ENCODE measurements at places on chromosomes 5 and 9.

DNA sequence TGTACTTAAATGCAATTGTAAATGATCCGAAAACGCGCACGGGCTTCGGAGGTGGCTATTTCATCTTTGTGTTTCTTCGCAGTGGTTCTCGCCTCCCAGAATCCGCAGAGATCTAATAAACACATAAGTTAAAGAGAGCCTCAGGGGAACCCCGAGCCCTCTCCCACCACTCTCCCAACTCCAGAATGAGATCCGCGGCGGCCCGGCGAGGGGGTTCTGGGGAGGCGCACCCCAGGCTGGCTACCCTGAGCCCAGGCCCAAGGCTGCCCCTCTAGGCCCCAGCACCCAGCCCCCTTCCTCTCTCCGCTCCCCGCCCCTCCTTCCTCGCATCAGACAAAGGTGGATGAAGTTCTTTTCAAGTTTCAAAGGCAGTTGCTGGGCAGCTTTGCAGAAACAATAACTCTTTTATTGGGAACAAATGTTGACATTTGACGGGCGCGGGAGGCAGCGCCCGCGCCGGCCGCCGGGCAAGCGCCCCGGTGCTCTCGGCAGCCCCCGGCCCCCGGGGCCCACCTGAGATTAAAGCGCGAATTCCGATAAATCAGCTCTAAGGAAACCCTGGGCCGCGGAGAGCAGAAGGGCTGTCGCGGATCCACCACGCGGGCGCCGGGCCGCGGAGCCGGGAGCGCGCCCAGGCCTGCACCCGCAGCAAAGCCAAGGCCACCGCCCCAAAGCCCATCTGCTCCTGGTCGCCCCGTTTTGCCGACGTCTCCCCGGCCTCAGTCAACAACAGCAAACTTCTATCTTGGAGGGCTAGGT, 8.4 kb downstream of the IRX2 start:
- no peak for DNase-seq

DNA sequence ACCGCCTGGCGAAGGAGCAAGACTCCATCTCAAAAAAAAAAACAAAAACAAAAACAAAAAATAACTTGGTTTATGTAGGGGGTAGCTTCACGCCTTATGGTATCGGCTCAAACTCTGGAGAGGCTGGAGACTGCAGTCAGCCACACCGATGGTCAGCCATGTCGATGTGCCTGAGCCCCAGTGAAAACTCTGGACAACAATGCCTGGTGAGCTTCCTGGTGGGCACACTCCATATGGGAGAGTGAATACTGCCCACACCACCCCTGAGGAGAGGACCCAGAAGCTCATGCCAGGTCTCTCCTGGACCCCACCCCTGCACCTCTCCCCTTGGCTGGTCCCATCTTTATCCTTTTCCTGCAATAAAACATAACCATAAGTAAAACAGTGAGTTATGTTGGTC, 19.6 kb downstream of the IPPK start:
- DNase-seq, result no peak

GRCh38 chr5:172422255-172422654, 32.1 kb downstream of the SH3PXD2B start:
- no peak for DNase-seq

GRCh38 chr5:40437452-40437861, 242.3 kb upstream of the PTGER4 start:
- DNase-seq, result peak; percentile 57

GRCh38 chr9:136865768-136866103, 372 bp downstream of the EDF1 start:
- DNase-seq, result no peak

DNA sequence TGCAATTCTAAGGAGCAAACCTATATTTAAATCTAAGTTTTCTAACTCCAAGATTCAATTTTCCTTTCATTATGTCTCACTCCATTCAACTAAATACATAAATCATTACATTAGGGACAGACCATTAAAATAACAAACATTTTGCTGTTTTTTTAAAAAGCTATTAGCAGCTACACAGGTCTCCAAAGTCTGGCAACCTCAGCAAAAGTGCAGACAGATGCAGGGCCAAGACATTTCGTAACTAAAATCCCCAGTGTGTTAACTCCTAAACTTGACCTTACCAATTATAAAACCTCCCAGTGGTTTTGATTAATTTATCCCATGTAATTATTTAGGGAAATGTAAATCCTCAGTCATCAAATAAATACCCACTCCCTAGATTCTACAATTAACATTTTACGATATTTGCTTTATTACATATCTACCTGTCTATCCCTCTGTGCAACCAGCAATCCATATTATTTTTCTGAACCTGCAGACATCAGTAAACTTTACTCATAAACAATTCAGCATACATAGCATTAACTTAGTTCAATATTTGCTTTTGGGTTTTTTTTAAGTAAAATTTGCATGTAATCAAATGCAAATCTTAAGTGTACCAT, 64.7 kb downstream of the RGS7BP start:
- DNase-seq, result no peak

DNA sequence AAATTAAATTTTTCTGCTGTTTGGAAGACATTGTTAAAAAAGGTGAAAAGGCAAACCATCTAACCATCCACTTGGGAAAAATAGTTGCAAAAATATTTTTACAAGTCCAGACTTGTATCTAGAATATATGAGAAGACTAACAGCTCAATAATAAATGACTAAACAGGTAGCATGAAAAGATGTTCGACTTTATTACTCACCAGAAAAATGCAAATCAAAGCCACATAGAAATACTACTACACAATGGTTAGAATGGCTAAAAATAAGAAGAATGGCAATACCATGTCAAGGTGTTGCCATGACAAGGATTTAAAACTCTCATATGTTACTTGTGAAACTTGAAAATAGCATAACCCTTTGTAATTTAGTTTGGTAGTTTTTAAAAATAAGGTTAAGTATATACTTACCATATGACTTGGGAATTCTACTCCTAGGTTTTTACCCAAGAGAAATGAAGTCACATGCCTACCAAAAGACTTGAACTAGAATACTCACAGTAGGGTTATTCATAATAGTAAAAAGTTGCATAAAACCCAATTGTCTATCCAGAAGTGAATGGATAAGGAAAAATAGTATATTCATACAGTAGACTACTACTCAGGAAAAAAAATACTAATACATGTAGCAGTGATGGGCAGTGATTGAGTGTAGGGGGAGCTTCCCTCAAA, 93.8 kb downstream of the VPS13A start:
- DNase-seq, result no peak
